NCI-H1092 (cell line): ENCODE measurements at places on chromosomes 4 and X.

DNA sequence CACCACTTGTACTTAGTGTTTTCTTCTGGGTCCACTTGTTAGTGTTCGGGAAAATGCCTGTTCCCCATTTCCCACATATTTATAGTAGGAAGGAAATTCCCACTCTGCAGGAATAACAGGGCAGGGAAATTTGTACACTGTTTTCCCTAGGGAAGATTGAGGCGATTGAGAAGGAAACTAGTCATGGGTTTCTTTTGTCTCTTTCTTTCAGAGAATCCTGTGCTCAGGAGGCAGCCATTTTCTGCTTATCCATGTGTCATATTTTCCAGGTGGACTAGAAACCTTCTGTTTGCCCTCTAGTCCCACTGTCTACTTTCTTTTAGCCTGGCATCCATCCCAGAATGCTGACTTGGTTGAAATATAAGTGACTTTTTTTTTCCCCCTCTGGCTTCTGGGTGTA is 299.1 kb upstream of the ANKRD50 start:
- no peak for DNase-seq

GRCh38 chrX:130885996-130886395 is 17.0 kb downstream of the ENOX2 start:
- no peak for DNase-seq

DNA sequence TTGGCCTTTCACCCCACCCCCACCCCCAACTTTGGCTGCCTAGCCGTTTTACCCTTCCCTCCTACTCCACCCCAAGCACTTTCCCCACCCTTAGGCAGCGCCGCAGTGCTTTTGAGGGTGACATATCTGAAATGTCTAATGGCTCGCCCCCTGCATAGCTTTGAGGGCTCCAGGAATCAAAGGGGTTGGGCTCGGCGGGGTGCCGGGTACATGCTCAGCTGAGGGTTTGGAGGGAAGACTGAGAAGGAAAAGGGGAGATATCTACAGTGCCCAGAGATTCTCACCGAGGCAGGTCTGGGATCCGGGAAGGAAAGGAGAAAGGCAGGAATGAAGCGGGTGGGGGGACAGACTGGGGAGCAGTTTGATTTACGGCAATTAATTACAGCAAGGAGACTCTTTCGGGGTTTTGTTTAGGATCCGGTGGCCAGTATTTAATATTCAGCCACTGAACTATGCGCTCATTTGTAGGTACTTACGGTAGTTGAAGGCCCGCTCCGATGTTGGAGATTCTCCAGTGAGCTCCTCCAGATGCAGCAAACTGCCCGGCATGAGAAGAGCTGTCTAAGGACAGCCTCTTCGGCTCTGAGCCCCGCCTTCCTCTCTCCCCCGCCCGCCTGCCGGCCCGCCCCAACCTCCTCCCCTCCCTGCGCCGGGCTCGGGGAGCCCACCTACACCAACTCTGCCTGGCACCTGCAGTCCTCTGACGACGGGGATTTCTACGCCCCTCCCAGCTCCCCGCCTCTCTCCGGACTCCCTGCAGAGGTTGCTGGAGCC is at the start of gene IGSF1:
TSS of gene IGSF1 (minus strand) at position 569 of the 774 bp plus-strand sequence. CDS start 2,632 bp downstream, outside the sequence.
- no peak for DNase-seq

- peak; percentile 16 for DNase-seq
Observed at GRCh38 chrX:23118890-23119527, 119.2 kb downstream of the DDX53 start.

GRCh38 chr4:76061982-76062381 is 12.5 kb upstream of the ART3 start:
- no peak for DNase-seq

DNA sequence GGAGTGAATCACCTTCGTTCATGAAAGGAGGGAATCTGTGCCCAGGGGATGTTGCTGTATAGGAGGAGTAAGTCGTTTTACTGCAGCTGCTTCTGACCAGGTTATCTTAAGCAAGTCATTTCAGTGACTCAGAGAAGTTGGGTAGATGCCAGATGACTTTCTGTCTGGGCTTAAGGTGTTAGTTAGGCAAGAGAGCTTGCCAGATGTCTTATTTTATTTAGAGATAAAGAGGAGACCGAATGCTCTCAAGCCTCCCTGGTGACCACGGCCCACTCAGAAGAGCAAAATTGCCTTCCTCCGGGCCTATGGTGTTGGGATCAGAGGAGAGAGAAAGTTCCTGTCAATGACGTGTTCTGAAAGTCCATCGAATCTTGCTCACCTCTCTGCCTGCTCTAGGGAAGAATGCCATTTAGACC is 16.3 kb upstream of the ZNF827 start:
- no peak for DNase-seq

DNA sequence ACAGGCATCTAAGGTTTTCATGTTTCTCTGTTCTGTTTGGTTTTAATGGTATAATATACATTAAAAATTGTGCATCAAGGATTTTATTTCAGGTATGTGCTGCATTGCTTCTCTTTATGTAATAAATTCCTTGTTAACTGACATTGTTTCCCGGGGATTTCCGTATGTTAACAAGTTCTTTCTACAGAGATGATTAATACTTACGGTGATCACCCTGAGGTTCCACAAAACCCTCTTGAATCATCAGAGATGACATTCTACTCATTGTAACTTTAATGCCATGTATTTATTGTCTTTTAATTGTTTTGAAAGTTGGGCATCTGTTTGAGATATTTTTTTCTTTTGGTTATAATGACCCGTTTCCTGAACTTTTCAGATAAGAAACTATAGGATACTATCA is 37.5 kb downstream of the ARHGAP10 start:
- DNase-seq, result no peak

DNA sequence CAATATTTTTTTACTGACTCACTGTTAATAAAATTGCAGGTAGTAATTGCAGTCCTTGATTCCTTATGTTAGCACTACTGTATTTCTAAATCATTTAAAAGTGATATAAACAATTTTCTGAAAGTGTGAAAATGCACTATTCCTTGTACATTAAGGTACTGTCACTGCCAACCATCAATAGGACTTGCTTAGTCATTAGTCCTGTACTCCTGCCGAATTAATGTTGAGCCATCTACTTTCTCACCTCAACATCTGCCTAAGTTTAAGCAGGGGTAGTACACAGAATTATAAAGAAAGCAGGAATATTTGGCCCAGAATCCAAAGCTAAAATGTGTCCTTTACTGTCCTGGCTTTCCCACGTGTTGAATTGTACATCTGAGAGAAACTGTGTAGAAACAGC is 87.0 kb upstream of the TRPC3 start:
- DNase-seq, result no peak

- DNase-seq, result no peak
Observed at GRCh38 chr4:186906722-186907121, 183.1 kb upstream of the FAT1 start.

- DNase-seq, result no peak
Observed at GRCh38 chr4:105765690-105766407, 57.3 kb downstream of the GSTCD start.

DNA sequence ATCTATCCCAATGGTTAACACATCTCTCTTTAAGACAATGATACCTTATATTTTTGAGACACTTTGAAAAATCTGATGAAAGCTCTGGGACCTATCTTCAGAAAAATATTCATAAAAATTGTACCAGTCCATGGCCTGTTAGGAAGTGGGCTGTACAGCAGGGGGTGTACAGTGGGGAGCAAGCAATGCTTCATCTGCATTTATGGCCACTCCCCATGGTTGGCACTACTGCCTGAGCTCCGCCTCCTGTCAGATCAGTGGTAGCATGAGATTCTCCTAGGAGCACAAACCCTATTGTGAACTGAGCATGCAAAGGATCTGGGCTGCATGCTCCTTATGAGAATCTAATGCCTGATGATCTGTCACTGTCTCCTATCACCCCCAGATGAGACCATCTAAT is 42.6 kb downstream of the C4orf51 start:
- DNase-seq, result no peak

DNA sequence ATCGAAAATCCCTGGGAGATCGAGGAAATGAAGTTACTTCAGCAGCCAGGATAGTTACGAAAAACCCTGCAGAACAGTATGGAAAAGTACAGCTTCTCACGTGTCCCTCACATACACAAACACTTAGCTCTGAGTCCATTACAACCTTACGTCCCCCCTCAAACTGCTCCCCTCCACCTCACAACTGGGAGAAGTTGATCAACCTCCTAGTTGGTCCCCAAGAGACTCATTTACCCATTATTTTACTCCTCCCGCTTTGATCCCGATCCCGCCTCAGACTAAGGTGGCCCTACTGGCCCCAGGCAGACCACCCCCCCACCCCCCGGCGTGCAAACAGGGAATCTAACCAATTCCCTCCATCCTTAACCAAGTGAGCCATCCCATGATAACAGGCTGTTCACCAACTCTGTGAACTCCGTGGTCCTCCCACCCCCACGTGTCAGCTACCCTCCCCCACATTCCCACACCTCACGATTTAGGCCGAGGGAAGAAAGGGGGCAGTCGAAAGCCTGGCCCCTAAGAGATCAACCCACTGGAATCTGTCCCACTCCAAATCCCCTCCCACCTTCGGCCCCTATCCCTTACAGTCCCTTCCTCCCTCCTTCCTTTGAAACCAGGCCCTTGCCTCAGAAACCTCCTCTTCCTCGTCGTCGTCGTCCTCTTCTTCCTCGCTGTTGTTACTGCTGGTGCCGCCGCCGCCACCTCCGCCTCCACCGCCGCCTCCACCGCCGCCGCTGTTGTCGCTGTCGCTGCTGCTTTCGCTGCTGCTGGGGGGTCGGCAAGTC is 755 bp downstream of the ANKRD17 start:
- DNase-seq, result no peak

DNA sequence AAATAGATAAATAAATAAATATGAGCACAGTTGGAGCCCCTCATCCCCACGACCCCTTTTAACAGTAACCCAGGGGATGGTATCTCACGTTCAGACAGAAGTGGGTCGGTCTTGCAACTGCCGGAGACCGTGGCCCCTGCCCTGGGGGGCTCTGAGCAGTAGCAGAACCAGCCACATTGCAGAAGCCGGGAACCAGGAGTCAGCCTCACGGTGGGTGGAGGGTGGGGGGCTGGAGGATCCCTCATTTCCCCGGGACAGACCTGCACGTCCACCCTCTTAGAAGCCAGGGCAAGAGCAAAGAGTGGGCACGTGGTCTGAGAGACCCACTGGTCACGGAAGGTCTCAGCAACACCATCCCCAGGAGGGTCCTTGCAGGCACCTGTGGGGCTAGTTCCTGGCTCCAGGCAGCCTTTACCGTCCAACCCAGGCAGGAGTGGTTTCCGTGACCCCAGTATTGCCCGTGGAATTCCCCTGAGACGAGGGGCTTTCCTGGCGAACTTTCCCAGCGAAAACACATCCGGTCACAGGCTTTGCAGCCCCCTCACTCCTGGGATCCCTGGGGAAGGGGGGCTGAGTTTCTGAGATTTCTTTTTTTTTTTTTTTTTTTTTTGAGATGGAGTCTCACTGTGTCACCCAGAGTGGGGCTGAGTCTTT is 8.8 kb upstream of the IL3RA start:
- DNase-seq, result no peak

DNA sequence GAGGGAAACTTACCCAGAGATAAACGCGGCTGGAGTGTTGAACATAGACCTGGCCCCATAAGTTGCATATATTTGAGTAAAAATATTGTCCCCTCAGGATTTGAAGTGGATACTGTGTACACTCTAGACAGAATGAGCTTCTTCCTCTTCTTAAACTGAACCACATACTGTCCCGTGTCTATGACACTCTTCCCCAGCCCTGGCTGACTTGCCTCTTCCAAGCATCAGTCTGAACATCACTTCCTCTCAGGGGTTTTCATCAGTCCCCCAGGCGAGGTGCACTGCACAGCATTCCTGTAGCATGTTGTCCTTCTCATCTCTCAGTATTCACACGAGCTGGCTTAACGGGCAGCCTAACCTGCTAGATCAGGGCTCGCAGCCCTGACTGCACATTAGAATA is 80.5 kb upstream of the TMEM150C start:
- no peak for DNase-seq

DNA sequence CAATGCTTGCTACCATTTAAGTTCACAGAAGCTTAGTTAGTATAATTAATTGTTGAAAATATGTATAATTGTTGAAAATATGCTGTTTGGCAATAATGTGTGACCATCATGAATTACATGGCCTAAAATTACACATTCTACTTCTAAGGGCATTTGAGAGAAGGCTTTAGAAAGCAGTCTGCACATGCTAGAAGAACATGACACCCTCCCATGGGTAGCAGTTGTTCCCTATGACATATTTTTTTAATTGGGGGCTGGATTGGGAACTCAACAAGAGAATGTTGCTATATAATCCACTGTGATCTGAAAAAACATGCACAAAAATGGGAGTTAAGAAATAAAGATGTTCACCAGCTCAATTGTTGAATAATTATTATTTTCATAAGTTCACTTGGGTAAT is 331.4 kb downstream of the ARHGAP24 start:
- no peak for DNase-seq

GRCh38 chrX:24963823-24964222 is 51.9 kb downstream of the ARX start:
- DNase-seq, result no peak

GRCh38 chr4:152224223-152224622 is 311.7 kb downstream of the FBXW7 start:
- DNase-seq, result no peak

DNA sequence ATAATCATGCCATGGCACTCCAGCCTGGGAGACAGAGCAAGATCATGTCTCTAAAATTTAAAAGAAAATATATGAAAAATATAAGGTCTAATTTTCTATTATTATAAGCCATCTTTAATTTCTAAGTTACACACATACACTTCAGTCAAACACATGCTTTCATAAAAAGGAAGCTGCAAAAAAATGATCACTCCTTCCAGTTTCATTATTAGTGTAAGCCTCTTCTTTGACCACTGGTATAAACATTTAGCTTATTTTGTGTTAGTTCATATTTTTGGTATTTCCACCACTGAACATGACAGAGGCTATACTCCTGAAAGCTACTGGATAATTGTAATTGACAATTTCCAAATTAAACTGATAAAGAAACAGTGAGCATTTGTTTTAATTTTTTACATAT is 163.3 kb upstream of the USP38 start:
- no peak for DNase-seq

DNA sequence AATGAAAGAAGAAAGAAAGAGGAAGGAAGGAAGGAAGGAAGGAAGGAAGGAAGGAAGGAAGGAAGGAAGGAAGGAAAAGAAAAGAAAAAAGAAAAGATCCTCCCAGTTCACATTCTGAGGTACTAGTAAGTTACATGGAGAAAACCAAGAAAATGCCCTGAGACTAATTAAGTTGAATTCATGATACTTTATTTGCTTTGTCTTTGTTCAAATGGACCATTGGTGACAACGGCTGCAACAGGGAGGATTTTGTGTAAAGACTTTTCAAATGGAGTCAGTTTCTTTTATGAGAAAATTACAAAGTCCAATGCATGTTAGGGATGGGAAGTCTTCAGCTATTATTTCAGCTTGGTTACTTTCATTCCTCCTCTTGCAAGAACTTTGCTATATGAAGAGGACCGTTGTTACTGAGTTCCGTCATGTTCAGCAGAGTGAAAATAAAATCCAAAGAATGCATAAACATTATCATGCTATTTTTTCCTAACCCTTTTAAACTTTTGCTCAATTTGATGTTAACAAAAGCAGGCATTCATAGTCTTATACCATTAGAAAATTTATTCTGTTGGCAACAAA is 8.3 kb downstream of the VCX3A start:
- DNase-seq, result no peak

- no peak for DNase-seq
Observed at GRCh38 chrX:21723814-21724213, 34.1 kb downstream of the SMPX start.
